ENCODE measurements at places on chromosomes 2 and 18. TPM values are rescaled to one million over a fixed set of nuclear protein-coding genes. Genes with fewer than 3 reads are reported as not detected.

- no peak for DNase-seq
Observed at GRCh38 chr2:54396107-54396506, 60.0 kb upstream of the SPTBN1 start.

- no peak for DNase-seq
Observed at GRCh38 chr2:165957030-165957675, 3.6 kb upstream of the TTC21B start.

DNA sequence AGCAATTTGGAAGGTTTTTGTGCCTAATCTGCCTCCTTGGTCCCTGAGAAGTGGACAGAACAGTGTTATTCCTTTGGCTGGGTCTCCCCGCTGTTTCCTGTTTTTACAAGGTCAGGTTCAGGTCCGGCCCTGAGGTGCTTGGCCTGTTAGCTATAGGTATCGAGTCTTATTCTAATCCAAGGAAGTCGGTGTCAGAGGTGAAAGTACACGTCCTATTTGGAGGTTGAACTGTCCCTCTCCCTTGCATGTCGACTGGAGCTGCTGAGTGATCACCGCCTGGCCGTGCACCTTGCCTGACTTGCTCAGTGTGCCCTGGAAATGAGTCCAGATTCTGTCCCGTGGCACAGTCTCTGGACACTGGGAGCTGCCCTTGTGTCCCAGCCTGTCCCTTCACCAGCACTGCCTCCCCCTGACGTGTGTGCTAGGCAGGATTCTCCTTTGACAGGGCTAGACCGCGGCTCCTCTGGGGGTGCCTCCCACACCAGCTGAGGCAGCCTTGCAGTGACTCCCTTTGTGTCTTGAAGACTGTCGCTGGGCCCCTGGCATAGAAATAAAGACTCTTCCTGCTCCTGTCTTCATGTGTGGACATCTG lies 65.7 kb upstream of the RBM44 start:
- no peak for DNase-seq

- DNase-seq = no peak
Observed at GRCh38 chr18:79910563-79911343, 40.7 kb downstream of the SLC66A2 start.

- DNase-seq = no peak
Observed at GRCh38 chr18:9918016-9918680, 4.3 kb downstream of the VAPA start.

DNA sequence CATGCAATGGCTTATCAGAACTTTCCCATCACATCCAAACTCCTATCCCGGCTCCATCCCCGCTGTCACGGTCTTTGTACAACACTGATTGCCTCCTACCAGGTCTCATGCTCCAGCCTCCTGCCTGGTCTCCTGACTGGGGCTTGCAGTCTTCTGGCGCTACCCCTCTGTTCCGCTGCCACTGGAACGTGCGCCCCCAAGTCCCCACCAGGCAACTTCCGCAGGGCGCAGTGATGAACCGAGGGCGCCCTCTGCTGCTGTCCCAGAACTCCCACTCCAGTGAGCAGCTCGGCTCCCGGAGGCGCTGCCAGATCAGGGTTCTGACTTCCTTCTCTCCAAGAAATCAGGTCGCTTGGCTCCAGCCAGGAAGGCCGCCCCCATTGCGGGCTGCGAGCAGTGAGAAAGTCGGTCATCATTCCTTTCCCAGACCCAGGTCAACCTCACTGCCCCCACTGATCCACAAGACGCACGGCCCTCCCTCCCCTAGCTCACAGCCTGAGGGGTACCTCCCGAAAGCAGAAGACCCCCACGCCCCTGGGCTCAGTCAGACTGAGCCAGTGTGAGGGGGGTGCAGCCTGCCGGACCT lies 43.9 kb upstream of the RAB11FIP5 start:
- DNase-seq = peak; percentile 25

DNA sequence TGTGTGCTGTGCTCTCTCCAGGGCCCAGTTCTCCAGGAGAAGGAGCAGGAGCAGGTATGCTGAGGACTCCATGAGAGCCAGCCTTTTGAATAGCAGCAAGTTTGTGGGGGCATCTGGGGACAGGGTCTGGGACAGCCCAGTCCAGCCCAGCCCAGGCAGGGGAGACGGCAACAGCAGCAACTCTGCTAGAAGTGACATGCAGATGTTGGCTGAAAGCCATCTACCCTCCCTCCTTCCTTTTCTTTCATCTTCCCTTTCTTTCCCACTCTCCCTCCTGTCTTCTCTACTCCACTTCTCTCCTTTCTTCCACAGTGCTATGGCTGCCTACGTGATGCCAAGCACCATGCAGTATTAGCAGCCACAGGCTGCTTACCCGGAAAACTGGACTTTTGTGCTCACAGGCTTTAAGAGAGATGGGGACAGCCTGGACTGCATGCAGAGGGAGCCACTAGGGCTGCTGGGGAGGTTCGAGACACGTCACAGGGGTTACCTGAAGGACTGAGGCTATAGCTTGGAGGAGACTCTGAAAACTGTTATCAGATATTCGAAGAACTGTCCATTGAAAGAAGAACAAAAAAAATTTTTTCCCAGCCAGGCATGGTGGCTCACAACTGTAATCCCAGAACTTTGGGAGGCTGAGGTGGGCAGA lies 23.8 kb upstream of the YWHAQ start:
- DNase-seq = no peak

- DNase-seq = no peak
Observed at GRCh38 chr18:31101183-31102024, 817 bp downstream of the DSC2 start.

ZBTB14 gene
- 22.2 TPM for total RNA-seq

GALNT3 gene
- 3.0 TPM for total RNA-seq

GAL3ST2 gene
- not detected for total RNA-seq

COL4A3 gene
- total RNA-seq = not detected

BIN1 gene
- 84.9 TPM for total RNA-seq

B3GNT7 gene
- total RNA-seq = 0.13 TPM
